ENCODE measurements at places on chromosomes 5 and 9. TPM values are rescaled to one million over a fixed set of nuclear protein-coding genes. Genes with fewer than 3 reads are reported as not detected.

- DNase-seq: no peak
Measured at GRCh38 chr5:134451936-134452505, 40.3 kb upstream of the CDKN2AIPNL start.

The PIP5KL1 gene
- total RNA-seq: 3.5 TPM

DNA sequence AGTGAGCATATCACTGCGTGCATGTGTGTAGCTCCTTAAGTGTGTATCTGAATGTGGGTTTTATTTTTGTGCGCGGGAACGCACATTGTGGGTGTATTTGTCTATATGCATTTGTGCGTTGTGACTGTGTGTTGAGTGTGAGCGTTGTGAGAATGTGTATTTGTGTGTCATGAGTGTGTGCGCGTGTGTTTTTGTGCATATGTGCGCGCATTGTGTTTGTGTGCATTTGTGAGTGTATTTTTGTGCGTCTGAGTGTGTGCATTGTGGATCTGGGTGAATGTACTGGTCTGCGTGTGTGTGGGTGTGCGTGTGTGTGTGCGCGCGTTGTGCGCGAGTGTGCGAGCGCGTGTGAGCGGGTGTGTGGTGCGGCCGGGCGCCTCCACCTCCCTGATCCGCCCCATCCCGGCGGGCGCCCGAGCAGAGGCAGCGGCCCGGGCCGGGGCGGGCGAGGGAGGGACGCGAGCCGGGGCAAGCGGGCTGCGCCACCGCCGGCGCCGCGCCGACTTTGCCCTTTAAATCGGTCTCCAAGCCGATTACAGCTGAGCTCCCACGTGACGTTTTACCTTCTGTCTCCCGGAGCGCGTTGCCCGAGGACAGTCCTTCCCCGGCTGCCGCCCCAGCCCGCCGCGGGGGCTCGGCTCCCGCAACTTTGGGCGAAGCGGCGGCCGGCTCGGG is at the start of gene RASGRF2:
Gene RASGRF2 (plus strand): TSS at position 596 of the 675 bp plus-strand sequence. CDS start 376 bp downstream, outside the sequence.
- peak; percentile 48 for DNase-seq

DNA sequence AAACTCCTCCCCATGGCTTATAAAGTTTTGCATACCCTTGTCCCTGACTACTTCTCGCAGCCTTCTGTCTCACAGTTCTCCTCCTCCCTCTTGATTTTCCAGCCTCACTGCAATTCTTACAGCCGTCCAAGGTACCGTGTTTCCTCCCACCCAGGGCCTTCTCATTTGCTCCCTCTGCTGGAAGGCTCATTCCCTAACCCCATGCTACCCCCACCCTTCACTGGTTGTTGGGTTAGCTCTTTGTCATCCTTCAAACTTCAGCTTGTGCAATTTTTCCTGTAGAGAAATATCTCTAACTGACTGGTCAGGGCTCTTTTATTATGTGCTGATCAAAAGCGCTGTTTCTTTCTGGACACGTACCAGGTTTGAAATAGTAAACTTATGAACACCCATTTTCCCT is 329.2 kb downstream of the EBF1 start:
- DNase-seq: no peak

The FOXD4L5 gene
- total RNA-seq: not detected

GRCh38 chr9:124306098-124306735 is 48.5 kb downstream of the NEK6 start:
- DNase-seq: no peak

The ADAM19 gene
- 54.9 TPM for total RNA-seq

DNA sequence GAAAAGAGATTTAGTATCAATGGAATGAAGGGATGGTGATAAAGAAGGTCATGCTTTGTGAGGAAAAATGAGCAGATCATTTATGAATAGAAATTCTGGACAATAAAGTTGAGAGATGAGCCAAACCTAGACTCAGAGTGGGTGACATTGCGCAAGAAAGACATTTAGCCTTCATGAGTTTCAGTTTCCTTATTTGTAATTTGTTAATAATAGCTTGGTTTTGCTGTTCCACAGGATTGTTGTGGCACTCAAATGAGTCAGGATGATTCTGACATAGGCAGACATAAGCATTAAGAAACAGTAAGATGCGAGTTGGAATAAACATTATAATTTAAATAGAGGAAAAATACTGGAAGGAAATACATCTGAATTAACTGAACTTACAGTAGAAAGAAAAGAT is 34.8 kb downstream of the ITGA2 start:
- no peak for DNase-seq

The TAF1L gene
- total RNA-seq: 0.05 TPM

DNA sequence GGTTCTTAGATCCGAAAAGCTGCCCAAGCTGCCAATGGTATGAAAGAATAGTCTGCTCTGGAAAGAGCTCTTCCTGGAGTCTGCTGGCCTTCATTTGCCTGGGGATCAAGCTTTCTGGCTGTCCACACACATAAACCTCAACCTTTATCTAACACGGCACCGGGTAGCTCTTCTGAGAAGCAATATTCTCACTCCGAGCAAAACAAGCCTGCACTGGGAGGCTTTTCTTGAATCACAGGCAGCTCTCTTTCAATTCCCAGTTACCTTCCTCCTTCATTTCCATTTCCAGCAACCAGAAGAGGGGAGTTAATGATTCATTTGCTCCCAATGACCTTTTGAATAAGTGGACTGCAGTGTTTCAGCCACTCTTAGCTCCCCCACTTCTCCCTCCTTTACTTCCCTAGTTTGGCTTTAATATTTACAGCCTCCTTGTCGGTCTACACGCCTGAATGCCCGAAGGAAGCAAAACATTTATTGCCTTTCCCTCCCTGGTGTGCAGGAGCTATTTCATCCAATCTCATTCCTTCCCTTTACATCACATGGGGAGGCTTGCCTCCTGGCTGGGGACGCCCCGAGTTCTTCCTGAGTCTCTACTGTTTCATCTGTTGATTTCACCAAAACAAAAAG is 187.1 kb downstream of the ARHGEF28 start:
- no peak for DNase-seq

DNA sequence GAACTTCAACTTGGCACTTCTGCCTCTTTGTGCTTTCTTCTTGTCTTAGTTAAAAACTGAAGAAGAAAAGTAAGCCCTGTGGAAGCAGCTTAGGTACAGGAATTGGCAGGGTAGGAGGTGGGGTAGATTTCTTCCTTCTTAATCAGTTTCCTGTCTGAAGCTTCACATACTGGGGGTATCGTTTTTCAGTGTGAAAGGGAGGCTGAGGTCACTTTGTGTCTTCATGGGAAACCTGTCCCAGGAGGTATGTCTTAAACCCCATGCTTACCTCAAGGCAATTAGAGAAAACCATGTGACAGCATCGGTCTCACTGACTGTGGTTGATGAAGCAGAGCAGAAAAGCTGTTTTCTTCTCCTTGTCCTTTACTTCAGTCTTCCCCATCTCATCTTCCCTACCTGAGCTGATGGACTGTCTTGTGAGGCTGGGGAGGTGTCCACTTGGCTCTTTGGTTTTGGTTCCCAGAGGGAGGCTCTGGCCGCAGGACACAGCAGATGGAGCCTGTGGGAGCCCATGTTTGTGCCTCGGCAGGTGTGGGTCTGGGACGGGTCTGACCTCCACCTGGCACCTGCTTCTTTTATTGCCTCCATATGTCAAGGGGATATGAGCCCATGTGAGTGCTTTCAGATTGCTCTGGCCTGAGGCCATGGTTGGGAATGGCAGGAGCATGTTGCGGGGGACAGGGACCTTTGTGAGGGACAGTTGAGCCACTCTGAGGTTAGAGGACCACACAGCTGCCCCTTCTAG is 47.0 kb downstream of the SH3GL2 start:
- no peak for DNase-seq

GRCh38 chr9:13608451-13608850 is 329.0 kb upstream of the MPDZ start:
- DNase-seq: no peak

GRCh38 chr5:56375011-56375410 is 141.9 kb upstream of the ANKRD55 start:
- DNase-seq: no peak

DNA sequence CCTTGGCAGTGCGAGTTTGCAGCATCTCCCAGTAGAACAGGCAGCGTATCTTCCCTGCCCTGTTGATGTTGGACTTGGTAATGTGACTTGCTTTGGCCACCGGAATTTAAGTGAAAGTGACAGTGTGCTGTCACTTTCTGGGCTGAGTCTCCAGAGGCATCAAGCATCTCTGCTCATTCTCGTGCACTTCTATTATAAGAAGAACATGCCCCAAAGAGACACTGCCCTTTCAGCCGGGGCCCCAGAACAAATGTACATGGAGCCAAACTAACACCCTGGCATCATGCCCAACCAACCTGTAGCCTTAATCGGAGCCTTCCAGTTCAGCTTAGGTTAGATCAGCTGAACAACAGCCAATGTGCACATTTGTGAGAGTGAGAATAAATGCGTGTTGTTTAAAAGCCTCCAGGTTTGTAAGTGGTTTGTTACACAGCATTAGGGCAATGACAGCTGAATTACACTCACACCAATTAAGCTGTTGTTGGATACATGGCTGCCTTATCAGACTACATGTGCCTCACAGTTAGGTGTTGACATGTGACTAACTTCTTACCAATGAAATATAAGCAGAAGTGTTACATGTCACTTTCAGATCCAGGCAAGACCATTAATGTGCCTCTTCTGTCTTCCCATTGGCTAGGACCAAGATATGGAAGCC is 22.1 kb upstream of the FRMD3 start:
- no peak for DNase-seq

The PRRX2 gene
- 0.57 TPM for total RNA-seq

The GRM6 gene
- total RNA-seq: not detected

The CCDC183 gene
- total RNA-seq: not detected

GRCh38 chr9:37919956-37920335 is 16.0 kb upstream of the SLC25A51 start:
- DNase-seq: no peak

DNA sequence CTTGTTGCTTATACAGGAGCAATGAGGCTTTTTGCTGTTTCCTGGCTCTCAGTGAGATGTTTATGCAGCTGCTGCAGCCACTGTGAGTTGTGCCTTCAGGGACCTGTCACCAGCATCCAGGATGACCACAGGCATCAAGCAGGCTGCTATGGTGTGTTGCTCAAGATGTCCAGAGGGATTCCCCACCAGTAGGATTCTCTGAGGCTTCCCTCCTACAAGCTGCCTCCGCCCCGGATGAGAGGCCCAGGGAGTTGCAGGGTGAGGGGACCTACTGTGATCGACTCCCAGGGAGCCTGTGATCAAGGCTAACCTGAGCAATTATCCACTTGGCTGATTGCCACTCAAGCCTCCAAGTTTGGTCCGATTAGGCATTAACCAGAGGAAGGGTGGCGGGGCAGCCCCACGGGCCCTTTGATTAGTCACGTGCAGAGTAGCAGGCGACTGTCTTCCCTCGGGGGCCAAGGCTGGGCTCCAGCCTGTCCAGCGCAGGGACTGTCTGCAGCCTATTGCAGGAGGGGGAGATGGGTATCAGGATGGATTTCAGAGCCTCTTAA is 1.8 kb upstream of the FAT2 start:
- DNase-seq: no peak

DNA sequence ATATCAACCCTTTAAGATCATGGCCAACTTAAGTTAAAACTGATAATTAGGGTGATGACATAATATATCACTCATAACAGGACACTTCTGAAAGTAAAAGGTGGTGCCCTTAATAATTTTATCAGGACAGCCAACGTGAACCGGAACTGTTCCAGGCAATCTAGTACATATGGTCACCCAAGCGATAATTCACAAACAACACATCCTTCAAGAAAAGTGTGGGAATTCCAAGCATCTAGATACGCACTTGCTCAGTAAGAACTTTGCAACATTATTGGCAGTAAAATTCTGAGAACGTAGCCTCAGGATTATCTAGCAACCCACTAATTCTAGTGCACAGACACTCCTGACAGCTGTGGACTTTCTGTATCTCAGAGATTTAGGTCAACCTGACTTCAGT is 85.7 kb downstream of the ALDH7A1 start:
- DNase-seq: no peak

The SLC46A2 gene
- not detected for total RNA-seq

The KIF4B gene
- not detected for total RNA-seq

DNA sequence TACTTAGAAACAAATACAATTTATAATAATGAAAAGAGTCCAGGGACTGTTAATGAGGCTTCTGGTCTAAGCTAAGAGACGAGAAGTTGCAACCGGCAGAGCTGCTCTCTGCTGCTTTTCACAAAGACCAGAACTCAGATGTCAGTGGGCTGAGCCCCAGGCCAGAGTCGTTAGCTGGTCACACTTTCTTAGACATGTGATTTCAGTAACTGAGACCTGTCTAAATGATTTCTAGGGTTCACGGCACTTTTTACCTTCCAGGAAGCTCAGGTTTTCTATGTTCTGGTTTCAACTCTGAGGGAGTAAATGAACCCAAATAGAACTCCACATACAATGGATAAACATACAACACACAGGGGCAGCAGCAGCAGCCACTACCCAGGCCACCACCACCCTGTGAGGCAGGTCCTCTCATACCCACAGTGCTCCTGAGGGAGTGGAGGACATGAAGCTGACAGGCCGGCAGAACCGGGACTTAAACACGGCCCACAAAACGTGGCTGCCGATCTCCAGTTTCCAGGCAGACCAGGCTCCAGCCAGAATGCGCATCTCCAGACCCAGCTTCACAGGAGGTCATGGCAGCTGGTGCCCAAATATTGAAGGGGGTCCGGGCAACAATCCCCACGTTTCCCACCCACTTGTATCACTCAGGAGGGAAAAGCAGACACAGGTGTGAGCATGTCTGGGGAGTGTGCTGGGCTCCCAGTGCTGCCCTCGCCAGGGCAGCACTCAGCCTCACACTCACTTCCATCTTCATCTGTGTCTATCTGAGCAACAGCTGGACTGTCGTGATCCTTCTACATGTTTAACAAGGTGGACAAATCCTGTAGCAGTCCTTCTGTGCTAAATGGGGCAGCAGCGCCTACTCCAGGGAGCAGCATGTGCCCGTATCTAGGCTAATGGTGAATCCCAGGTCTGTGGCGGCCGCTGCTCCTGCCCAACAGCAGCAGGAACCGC is 38.8 kb downstream of the IARS1 start:
- no peak for DNase-seq

Measured in activated T-cell treated with anti-CD3 and anti-CD28 coated beads, Interleukin-2, amount 50 U/mL, for 4 hours (primary cell).